ENCODE measurements at places on chromosomes 11 and 22.

- DNase-seq, result no peak
These were observed 203.1 kb downstream of the TENM4 start for GRCh38 chr11:79237703-79238102.

- no peak for DNase-seq
These were observed 5.0 kb upstream of the SERHL2 start for GRCh38 chr22:42548597-42549330.

GRCh38 chr11:28123151-28123581, 15.0 kb downstream of the METTL15 start:
- no peak for DNase-seq

- no peak for DNase-seq
These were observed 60.2 kb downstream of the CASP12 start for GRCh38 chr11:104837969-104838639.

GRCh38 chr11:86515297-86516094, 140.8 kb downstream of the CCDC81 start:
- no peak for DNase-seq

DNA sequence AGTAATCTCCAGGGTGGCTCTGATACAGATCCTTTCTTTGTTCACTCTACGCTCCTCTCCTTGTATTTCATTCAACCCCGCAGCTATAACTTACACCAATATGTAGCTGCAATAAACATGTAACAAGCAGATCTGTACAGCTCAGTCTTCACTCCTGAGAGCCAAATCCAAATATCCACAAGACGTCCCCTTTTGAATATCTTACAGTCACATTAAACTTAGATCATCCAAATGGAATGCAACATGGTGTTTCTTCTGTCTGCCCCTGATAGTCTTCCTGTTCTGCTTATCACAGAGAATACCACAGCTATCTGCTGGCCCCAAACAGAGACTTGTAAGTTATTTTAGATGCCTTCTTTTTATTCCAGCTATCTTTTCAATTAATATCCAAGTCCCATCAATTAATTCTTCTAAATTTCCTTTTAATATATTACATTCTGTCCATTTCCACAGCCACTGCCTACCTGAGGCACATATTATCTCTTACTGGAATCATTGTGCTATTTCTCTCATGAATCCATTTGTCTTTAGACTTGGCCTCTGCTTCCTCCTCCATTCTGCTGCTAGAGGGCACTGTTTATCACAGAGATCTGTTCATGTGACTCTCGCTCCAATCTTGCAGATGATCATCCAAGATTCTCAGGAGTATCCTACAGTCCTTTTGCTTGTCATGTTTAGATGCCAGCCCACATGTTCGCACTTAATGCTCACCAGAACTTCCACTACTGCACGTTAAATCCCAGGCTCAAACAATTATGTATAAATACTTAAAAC, 908.6 kb downstream of the NTM start:
- DNase-seq, result no peak

DNA sequence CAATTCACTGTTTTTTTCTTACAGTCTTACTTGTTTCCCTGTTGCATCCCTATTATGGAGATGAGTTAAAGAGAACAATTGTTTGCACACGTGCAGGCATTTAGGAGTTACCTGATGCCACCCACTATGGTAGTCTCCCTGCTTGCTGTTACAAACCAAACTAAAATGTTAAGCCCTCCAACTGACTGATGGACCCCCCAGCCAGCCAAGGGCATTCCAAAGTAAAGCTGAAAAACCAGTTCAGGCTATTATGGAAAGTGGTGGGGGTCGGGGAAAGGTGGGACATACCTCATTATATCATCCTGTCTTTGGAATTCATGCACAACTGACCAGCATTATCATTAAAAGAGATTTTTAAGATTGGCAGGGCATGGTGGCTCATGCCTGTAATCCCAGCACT, 47.0 kb upstream of the GNAZ start:
- DNase-seq, result no peak

- no peak for DNase-seq
These were observed 88.8 kb upstream of the BARX2 start for GRCh38 chr11:129286813-129287212.

DNA sequence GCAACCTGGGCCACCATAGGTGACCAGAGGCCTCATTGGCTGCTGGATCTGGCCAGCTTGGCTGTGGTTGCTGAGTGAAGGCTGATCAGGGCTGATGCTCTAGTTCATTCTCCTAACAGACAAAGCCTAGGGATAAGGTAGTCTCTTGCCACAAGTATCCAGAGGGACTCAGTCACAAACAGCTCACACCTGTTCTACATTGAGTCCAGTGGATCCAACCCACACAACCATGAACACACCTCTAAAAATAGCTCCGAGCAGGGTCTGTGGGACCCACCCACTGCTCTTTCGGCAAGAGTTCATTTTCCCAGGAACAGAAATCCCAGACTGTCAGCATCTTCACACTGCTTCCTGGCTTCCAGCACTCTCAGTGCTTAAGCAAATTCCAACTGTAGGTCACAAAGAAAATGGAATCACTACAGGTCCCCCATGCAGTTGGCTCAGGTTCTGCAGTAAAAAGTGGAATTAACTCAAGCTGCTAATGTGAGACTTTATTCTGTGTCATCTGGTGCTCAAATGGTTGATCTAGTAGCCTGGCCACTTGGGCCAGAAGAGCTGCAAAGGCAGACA, 67.3 kb downstream of the PPFIBP2 start:
- DNase-seq, result no peak

GRCh38 chr11:64718084-64718779, 4.8 kb downstream of the NRXN2 start:
- no peak for DNase-seq

GRCh38 chr11:19410032-19410431, 169.3 kb upstream of the E2F8 start:
- DNase-seq, result no peak

DNA sequence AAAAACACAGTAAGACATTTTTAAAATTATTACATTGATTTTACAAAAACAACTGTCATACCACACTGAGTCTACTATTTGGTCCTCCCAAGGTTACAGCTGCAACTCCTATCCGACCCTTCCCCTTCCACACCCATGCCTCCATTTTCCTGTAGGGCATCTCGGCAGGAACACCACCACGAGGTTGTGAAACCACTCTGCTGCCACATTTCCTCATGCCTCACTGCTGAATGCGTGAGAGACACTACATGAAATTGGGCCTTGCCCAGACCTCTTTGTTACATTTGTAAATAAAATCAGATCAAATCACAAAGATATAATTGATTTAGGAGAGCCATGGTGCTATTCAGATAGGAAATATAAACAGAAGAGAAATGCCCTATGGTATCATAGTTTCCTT, 2.0 kb downstream of the ARHGAP32 start:
- no peak for DNase-seq

- DNase-seq, result no peak
These were observed 30.6 kb upstream of the TXNRD2 start for GRCh38 chr22:19972251-19972650.

GRCh38 chr11:72411623-72412419, 22.5 kb downstream of the CLPB start:
- DNase-seq, result no peak

DNA sequence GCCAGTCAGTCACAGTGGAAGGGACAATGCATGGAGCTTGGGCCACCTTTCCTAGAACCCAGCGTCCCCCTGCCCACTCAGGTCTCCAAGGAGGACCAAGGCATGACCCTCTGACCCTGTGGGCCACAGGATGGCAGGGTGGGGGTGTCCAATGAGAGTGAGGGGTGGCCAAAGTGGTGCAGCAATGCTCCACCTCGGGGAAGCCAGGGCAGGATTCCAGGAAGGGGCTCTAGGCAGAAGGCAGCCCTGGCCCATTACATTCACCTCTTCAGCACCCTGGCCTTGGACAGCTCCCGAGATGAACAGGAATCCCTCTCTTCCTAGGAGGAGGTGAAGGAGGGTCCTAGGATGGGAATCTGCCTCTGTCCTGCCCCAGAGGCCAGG, 597.5 kb downstream of the BRD1 start:
- no peak for DNase-seq

GRCh38 chr11:122127020-122127419, 11.0 kb upstream of the BLID start:
- DNase-seq, result no peak

GRCh38 chr22:20218326-20218872, 49.7 kb downstream of the RTN4R start:
- no peak for DNase-seq

DNA sequence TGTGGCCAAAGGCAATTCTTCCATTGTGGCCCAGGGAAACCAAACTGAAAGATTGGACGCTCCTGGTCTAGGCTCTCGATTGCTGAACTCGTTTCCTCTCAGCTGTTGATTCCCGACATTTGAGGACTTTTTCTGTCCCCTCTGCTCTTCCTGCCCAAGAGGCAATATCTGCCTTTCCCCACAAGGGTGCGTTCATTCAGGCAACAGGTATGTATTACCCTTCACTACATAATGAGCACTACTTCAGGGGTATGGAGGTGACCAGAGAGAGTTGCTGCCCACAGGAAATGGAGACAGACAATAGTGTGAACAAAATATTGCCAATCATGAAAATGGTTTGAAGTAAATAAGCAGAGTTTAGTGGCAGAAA, 8.2 kb downstream of the PTH start:
- DNase-seq, result no peak

GRCh38 chr11:44814881-44815592, 88.3 kb downstream of the TSPAN18 start:
- no peak for DNase-seq

GRCh38 chr22:45502215-45503049, at the start of gene FBLN1:
Gene FBLN1 (plus strand): TSS chr22:45502883. CDS start chr22:45502986, 103 bp downstream.
- no peak for DNase-seq

DNA sequence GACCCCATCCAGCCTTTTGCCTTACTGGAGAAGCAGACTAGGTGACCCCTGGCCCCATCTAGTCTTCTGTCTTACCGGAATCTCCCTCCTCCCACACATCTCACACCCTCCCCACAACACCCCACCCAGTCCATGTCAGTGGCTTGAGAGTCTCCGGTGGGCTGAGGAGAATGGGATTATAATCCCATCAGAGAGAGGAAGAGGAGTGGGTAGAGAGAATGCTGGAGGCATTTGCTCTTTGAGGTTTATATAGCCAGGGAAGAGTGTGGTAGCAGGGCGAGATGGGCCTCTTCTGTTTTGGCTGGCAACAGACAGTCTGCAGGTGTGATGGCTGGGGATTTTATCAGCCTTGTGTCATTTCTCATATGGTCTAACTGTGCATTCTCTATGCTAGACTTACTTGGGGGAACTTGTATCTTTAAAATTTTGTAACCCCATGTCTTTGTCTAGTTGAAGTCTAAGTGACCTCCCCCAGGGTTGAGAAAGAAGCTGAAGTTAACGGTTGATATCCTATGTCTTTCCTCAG, 50.3 kb downstream of the GRAMD1B start:
- no peak for DNase-seq

DNA sequence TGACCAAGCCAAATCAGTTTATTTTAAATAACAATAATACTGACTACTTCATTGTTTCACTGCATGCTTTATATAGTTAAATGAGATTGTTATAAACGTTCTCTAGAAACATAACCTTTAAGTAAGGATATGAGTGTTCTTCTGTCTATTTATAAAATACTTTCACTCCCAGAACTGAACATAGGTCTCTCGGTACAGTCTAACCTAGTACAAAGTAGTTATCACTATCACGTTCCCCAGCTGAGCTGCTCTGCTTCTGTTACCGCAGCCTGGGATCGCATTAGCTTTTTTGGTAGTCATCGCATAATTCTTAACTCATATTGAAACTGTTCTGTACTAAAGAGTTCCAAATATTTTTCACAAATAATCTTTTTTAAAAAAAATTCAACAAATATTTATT, 143.6 kb downstream of the WNT11 start:
- no peak for DNase-seq

DNA sequence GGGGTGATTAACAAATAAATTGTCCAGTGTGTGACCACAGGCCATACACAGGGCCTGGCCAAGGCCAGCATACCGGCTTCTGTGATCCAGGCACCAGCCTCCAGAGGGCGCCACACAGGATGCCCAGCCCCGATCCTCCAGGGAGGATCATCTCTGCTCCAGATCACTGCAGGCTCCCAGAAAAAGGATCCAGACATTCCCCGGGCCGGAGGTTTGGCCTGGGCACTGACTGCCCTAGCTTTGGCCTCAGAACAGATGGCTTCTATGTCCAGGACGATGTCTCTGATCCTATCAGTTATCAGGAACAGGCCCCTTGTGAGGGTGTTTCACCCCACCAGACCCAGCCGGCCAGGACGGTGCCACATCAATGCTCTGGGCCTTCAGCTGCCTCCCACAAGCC, 74.5 kb upstream of the LMO1 start:
- no peak for DNase-seq

DNA sequence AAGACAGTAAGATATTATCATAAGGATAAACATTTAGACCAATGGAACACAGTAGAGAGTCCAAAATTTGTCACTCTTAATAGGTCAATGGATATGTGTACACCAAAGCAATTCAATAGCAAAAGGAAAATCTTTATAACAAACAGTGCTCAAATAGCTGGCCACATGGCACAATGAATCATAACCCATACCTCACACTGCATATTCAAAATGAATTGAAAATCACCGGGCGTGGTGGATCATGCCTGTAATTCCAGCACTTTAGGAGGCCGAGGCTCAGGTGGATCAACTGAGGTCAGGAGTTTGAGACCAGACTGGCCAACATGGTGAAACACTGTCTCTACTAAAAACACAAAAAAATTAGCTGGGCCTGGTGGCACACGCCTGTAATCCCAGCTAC, 8.4 kb downstream of the SNX32 start:
- no peak for DNase-seq

GRCh38 chr11:133156986-133157745, 375.1 kb downstream of the OPCML start:
- DNase-seq, result no peak

- peak; percentile 47 for DNase-seq
These were observed 516 bp downstream of the VPS26B start for GRCh38 chr11:134224710-134225664.

- no peak for DNase-seq
These were observed 16.8 kb upstream of the TMEM184B start for GRCh38 chr22:38289583-38290082.

DNA sequence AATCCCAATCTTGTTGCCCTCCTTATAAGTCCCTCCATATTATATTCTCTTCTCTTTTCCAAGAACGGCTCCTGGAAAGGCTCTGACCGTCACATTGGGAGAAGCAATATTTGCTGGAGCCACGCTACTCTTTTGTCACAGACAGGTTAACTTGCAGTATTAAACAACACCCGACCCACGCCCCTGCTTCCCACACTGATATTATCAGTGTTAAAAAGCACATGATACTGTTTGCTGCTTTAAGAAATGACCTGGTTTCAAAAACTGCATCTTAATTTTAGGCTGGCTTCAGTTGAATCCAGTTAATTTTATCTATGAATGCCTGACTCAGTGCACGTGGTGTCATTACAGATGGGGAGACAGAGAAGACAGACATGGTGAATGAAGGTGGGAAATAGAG, 3.1 kb downstream of the FLI1 start:
- no peak for DNase-seq

- no peak for DNase-seq
These were observed 30.9 kb downstream of the KCNC1 start for GRCh38 chr11:17765356-17766072.
